ENCODE measurements at places on chromosomes 2 and 18.

DNA sequence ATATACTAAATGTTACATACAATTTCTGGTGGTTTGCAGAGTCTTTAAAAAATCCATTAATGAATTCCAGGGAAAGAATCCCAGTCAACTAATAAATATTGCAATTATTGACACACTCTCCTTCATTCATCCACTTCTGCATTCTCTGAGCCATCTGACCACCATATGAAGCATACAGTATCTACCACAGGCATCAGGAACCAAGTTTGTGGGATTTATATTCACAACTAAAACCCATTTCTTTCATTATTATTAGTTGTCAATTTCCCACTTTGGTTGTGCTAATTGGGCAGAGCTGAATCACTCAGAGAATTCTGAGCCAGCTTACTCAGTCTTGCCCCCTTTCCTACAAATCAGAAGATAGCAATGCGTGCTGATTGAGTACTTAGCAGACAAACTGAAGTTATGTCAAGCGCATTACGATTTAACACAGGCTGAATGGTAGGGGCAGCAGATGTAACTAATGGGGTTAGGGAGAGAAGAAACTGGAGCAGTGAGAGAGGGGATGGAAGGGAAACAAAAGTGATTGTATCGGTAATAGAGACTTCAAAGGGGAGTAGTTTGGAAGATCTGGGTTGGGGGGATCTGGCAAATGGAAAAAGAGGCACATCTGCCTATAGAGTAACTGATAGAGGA lies 52.3 kb downstream of the ZEB2 start:
- no peak for DNase-seq

DNA sequence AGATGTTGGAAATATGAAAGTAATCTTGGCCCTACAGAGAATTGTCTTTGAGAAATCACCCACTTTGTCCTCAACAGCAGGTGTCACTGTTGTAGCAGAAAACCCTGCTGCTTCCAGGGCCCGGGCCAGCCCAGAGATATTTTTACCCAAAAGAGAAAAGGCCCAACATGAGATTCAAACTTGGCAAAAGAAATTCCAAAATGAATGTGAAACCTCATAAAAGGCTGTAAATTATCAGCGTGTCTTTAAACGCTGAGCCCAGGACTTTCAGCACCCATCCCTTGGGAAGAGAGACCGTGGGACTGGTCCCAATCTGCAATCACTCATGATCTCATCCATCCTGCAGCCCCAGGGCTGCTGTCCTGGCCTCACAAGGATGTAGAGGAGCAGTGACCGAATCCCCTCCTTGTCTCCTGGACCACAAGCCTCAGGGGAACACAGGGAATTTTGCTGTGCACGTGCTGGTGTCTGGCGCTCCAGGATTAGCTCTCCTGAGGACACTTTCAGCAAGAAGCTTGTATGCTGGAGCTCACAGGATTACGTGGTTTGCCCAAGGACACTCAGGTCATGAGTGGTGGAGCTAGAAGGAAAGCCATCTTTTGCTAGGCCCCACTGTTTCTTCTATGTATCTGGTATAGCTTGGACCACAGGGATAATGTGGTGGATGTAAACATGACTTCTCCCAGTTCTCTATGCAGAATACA lies 202.1 kb downstream of the RNF144A start:
- DNase-seq: no peak

- DNase-seq: no peak
These were observed 524.7 kb upstream of the ACVR2A start for GRCh38 chr2:147320146-147320545.

DNA sequence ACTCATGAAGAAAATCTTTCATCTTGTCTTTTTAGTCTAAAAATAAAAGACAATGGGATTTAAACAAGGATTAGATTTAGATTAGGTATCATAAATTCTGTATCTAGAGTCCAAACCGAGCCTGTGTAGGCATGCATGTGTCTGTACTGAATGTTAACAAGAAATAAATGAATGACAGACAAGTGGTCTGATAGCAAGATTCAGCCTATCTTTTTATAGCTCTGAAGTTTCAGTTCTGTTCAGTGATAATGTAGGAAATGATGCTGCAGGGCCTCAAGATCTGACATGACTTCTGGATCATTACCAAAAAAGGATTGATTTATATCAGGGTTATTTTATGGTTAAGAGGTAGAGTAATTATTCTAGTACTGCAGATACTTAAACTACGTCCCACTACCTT lies 137.0 kb upstream of the ATP5MC3 start:
- DNase-seq: no peak

DNA sequence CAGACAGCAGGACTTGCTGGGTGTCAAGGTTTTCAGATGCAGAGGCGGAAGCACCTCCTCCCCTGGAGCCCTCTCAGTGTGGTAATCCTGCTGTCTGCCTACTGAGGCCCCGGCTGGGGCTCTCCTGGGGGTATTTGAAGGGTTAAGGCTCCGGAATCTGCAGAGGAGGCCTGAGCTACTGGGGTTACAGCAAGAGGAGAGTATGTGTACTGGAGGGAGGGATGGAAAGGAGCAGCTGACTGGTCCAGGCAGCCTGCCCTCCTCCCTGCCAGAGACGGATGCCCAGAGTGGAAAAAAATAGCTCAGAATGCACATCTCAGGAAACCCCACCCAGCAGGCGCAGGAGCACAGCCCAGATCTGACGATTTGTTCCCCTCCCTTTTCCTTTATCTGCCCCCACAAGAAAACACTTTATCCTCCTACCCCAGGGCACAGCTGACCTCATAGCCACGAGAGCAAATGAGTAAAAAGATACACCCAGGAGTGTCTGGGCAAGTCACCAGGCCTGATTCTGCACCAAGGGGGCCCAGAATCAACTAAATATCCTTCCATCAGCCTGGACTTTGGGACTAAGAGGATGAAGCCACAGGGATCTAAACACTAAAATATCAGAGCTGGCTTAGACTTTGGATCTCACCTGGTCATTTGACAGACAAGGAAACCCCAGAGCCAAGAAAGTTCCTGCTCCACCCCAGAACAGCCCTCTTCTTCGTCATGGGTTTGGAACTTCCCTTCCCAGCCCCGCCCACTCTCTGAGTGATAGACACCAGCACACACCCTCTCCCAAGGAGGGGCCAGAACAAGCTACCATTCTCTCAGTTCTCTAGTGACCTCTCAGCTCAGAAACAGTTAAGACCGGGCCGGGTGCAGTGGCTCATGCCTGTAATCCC lies 5.5 kb downstream of the TMBIM1 start:
- peak; percentile 36 for DNase-seq

- DNase-seq: no peak
These were observed 10.2 kb downstream of the INSIG2 start for GRCh38 chr2:118098307-118099030.

DNA sequence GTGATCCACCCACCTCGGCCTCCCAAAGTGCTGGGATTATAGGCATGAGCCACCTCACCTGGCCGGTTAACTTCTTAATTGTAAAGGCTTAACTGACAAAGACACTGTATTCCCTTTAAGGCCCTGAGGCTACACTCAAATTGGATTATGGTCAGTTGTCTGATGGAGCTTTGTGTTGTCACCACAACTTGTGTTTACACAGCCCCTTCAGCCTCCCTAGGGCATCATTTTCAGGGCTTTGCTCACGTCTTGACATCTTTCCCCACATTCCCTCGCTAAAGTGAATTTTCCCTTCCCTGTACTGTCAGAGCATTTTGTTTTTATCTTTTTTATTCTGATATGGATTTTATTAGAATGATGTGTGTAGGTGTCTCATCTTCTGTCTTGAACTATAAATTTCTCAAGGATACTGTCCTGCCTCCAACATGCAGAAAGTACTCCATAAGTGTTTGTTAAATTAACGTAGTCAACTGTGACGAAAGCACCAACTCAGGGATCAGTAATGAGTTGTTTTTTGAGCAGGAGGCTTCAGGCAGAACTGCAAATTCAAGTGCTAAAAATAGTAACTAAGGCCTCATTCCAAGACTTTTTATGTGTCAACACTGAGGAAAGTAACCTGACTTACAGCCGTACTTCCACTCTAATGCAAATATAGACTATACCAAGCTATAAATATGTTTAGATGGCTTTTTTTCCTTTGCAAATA lies 77.1 kb upstream of the NARS1 start:
- no peak for DNase-seq

DNA sequence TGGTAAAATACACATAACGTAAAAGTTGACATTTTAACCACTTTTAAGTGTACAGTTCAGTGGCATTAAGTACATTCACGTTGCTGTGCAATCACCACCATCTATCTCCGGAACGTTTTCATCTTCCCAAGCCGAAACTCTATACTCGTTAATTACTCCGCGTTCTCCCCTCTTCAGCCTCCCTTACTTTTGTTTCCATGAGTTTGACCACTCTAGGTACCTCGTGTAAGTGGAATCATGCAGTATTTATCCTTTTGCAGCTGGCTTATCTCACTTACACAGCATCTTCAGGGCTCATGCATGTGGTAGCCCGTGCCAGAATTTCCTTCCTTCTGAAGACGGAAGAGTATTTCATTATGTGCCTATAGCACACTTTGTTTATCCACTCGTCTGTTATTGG lies 225.2 kb downstream of the SLC4A3 start:
- no peak for DNase-seq

GRCh38 chr18:49274188-49274714 lies 186.2 kb downstream of the DYM start:
- DNase-seq: no peak

GRCh38 chr2:1841903-1842791 lies 97.8 kb upstream of the PXDN start:
- no peak for DNase-seq

GRCh38 chr2:226187616-226188015 lies 612.0 kb downstream of the IRS1 start:
- no peak for DNase-seq

GRCh38 chr2:215698566-215698965 lies 262.7 kb upstream of the FN1 start:
- DNase-seq: no peak

DNA sequence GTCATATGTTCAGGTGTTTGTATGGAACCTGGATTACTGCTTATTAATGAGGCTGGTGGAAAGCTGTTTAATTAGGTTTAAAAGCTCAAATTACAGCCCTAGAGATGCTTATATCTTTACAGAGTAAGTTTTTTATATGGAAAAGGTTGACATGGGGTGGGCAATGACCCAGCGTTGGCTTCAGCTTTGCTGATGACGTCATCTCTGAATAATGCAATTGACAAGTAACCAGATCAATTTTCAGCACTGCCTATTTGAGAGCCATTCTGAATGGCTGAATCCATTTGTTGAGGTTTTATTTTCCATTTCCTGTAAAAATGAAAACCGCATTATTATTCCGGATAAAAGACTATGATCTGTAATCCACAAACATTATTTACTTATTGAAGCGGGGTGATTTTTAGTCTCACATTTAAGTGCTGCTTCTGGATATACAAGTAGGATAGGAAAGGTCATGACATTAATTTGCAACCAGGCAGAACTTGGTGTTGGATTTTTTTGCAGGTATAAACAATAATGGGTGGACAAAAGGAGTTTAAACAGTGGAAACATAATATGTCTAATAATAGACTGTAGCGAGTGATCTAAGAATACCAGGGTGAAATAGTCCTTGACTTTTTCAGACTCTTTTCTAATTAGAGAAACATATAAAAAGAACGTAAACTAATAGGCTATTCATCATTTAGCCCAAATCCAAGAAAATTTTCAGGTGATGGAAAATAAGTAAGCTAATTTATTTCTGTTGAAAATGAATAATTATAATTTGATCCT lies 2.7 kb downstream of the PPP1R1C start:
- DNase-seq: no peak

GRCh38 chr2:216519154-216519762 lies 20.6 kb downstream of the RPL37A start:
- DNase-seq: no peak

DNA sequence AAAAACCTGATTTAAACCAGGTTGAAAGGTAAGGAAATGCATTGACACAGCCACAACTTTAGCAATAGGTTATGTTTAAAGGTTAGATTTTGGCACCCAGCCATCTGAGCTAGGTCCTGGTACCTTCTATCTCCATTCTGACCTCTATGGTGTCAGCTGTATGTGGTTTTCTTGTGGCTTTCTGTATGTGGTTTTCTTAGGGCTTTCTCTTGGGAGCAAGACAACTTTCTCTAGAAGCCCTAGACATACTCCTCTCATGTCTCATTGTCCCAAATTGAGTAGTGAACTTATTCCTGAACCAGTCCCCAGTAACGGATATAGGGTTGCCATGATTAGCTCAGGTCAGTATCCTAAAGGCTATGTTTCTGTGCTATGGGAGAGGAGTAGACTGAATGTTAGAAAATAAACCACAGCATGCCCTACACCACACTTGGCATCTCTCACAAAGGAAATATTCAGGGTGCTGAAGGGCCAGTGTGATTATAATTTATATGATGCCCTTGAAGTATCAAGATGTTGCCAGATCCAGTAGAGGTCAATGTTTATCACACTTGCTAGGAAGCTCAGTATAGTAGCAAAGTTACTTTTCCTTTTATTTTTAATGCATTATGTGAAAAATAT lies 176.1 kb downstream of the CAPN13 start:
- no peak for DNase-seq

DNA sequence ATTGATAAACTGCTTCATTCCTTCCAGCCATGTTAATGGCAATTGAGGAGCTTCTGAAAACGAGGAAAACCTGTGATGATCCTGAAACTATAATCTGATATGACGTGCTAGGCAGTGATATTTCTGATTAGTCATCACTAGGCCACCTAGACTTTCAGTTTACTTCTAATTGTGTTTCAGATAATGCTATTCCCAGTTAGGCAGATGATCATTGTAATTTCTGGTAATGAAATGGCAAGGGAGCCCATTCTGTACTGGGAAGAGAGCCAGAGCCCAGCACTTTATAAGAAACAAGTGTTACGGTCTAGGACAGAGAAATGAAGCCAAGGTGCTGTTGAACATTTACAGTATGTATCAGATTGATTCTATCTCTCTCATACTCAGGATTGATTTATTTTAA lies 106.2 kb downstream of the CPO start:
- DNase-seq: no peak

DNA sequence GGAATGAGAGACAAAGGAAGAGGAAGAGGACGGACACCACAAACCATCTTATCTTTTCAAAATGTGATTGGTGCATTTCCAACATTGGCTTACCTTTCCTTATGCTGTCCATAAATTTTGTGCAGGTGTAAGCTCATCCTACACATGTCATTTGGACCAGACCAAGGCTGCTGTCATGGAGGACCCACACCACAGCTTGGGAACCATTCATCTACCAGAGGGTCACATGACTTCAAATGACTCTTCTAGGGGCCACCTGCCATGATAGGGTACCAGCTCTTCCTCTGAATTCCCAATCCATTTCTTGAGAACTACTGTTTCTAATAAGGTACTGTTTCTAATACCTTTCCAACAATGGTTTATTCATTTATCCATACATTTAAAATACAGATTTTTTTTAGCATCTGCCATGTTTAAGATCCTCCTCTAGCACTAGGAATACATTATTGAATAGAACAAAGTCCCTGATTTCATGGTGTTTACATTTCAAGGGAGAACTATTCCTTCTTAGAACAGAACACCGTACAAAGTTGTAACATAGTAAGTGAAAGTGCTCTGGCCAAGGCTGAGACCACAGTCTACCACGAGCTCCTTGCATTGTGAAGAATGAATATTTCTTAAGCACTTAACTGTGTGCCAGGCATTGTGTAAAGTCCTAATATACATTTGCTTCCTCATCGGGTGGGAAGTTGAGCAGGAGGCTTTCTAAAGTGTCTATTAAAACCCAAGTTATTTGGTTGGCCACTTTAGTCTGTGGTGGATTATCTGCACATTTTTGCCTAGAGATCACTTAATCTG lies 246.1 kb upstream of the FN1 start:
- DNase-seq: no peak

Data from stimulated activated CD8-positive, alpha-beta memory T cell treated with anti-CD3 and anti-CD28 coated beads, Interleukin-15, amount 100 ng/mL, for 24 hours (primary cell).